ENCODE measurements at places on chromosomes 11 and 22. TPM values are rescaled to one million over a fixed set of nuclear protein-coding genes. Genes with fewer than 3 reads are reported as not detected.
A peak's percentile ranks its signal among the peaks of the same experiment; 100 is the strongest.

DNA sequence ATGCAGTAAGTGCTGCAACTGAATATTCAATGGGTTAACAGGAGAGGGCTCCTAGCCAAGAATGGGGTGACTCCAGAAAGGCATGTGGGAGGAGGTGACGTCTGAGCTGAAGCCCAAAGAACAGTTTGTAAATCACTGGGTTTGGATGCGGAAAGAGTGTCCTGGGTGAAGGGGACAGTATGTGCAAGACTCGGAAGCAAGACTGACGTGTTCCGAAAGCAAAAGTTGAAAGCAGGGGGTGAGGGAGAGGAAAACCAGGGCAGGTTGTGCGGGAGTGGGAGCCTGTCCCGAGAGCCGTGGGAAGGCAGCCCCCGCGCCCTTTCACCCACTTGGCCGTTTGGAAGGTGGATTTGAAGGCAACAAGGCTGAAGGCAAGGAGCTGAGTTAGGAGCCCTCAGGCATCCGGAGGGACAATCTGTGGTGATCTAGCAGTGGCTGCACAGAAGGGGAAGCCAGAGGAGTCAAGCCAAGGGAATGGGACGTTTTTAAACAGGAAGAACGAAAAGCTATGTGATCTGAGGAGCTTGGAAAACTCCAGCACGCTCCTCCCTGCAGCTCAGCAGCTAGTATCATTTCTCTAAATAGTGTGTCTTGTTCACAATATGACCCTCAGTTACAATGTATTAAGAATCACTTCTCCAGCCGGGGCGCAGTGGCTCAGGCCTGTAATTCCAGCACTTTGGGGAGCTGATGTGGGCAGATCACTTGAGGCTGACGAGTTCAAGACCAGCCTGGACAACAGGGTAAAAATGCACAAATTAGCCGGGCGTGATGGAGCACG, 7.7 kb downstream of the SLC25A18 start:
- no peak for DNase-seq

DNA sequence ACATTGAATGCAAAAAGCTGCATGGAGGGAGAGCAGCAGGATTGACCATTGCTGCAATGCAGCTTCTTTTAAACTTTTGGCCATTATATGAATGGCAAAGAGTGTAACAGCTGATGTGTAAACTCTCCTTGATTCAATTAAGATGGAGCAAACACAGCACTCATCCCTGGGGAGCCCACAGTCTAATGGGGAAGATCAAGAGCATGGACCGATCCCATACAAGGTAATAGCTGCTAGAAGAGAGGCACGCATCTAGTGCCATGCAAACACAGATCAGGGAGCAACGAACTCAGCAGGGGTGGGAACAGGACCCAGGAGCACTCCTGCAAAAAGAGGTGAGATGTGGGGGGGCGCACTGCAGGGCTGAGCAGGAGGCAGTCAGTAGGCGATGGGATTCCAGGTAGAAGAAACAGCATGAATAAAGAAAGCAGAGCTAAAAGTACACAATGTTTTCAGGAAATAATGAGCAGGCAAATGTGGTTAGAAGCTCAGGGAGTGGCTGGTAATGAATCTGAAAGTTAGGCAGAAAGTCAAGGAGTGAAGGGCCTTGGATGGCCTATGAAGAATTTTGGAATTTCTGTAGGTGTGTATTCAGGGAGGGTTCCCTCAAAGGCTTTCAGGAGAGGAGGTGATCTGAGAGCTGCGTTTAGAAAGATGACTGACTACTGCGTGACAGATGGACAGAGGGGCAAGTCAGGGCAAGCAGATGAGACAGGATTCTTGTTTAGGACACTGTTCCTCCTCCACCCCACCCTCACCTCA, 17.2 kb upstream of the BMAL1 start:
- no peak for DNase-seq

GRCh38 chr11:67178421-67178820, 59.4 kb downstream of the KDM2A start:
- DNase-seq, result no peak

DNA sequence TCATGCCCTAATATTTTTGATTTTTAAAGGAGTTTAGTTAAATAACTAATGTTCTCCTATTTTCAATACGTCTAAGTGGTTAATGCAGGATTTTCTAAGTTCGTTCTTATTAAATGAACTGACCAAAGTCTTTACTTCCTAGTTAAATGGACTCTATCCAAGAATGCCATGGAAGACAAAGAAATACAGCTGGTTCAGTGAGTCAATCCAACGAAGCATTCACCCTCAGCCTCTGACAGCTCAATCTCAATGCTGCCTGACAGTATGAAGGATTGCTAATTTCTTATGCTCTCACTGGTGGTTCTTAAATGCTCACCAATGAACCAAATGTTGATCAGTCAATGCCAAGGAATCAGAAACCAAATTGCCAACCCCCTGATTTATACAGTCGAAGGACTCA, 219.4 kb downstream of the CADM1 start:
- no peak for DNase-seq

DNA sequence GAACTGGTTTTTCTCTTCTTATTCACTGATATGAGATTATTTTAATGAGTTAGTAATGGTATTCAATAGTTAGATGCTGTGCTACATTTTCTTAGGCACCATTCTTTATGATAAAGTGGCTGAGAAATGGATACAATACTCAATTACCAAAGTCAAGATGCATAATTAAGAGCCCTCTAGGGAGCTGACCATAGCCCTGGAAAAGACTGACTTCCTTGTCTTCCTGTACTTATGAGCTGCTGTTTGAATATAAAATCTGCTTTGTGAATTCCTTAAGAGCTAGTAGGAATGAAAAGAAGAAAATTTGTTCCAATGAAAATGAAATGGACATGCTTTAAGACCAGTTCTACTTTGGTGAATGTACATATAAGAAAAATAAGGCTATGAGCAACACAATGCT, 452.3 kb downstream of the KCNA4 start:
- DNase-seq, result peak; percentile 29

The SLC29A2 gene
- total RNA-seq, result 0.63 TPM

The OSM gene
- not detected for total RNA-seq

The TRIM6 gene
- total RNA-seq, result 11.6 TPM

The OR52I1 gene
- not detected for total RNA-seq

The ASRGL1 gene
- total RNA-seq, result 7.2 TPM
